Cardiac septum (tissue), 1 donor: ENCODE measurements at places on chromosomes 11 and 22. TPM values are rescaled to one million over a fixed set of nuclear protein-coding genes. Genes with fewer than 3 reads are reported as not detected.

- DNase-seq, result no peak
These were observed 31.5 kb downstream of the SDHD start for GRCh38 chr11:112118176-112118575.

GRCh38 chr11:120797143-120797542 lies 226.8 kb upstream of the TBCEL start:
- no peak for DNase-seq

SEPTIN3 gene
- not detected for total RNA-seq

MFNG gene
- total RNA-seq, result 5.3 TPM

NNMT gene
- 72.9 TPM for total RNA-seq

B4GALNT4 gene
- total RNA-seq, result 0.24 TPM

RTL10 gene
- 6.3 TPM for total RNA-seq
